ENCODE measurements at places on chromosomes 3 and 15. TPM values are rescaled to one million over a fixed set of nuclear protein-coding genes. Genes with fewer than 3 reads are reported as not detected.

Gene PP2D1
- total RNA-seq: not detected

Gene WDR76
- 1.6 TPM for total RNA-seq

Gene CELSR3
- total RNA-seq: 0.93 TPM

Gene LOXL1
- 13.8 TPM for total RNA-seq

Gene XIRP1
- total RNA-seq: not detected

Gene RAD51
- total RNA-seq: not detected

Gene ALDH1L1
- total RNA-seq: 2.1 TPM

Gene LDHAL6B
- total RNA-seq: not detected

Gene RPL15
- total RNA-seq: 2,409 TPM

DNA sequence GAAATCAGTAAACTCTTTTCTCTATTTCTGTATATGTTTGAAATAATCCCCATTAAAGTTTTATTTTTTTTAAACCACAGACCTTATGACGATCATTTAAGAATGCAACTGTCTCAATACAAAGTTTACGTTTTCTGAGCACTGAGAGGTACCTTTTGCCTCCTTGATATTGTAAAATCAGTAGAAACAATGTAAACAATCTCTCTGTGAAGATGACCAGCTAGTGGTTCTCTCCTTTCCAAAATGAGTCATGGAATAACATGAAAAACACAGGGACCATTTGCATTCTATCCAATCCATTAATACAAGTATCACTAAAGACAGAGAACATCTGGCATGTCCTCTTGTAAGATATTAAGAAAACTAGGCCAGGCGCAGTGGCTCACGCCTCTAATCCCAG lies 48.8 kb downstream of the RAD18 start:
- DNase-seq: no peak

GRCh38 chr3:10471054-10471688 lies 34.2 kb downstream of the ATP2B2 start:
- DNase-seq: no peak

- DNase-seq: no peak
Measured at GRCh38 chr15:26595611-26596010, 177.3 kb downstream of the GABRB3 start.

DNA sequence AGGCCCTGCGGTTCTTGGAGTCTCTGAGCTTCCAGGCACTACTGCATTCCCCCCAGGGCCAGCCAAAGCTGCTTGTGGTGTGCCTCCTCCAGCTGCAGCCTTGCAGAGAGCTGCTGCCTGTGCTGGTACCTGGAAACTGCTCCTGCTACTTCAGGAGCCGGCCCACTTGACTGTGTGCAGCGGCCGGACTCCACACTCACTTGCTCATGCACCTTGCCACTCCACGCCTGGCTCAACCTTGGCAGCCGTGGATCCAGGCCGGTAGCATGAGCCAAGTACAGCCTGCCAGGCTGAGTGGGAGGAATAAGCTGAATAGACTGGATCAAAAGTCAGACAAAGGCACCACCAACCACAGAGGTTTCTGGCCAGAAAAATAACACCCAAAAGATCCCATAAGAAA lies 169.7 kb downstream of the TJP1 start:
- peak; percentile 97 for DNase-seq

GRCh38 chr3:42934910-42935309 lies 29.0 kb downstream of the ZNF662 start:
- DNase-seq: no peak

DNA sequence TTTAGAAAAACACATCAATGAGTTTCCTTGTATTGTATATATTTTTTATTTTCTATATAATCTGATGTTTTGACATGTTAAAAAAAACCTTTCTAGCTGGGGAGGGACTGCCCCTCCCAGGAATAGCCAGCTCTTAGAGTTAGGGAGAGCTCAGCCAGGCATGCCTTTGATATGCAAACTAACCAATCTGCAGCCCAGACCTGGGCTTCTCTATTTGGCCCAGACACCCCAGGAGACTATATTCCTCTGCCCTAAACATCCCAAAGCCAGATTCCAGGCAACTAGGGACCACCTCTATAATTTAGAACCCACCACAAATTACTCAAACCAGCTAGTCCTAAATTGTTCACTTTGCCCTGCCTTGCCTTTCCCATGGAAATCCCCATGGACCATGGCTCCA lies 390.9 kb upstream of the ADAMTS9 start:
- no peak for DNase-seq

GRCh38 chr3:106765342-106765741 lies 611.9 kb upstream of the CCDC54 start:
- no peak for DNase-seq

GRCh38 chr3:150775001-150775599 lies 12.1 kb upstream of the SIAH2 start:
- DNase-seq: no peak

DNA sequence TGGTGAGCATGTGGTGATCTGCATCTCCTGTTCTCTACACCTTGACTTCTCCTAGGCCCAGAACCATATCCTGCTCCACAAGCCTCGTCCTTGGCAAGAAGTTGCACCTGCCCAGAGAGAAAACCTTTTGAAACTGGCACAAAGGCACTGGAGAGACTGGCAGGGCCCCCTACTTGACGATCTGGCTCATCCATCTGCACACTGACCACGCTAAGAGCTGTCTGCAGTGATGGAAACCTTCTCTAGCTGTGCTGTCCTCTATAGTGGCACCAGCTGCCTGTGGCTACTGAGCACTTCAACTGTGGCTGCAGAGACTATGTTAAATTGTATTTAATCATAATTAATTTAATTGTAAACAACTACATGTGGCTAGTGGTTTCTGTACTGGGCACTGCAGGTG lies 26.2 kb upstream of the SRP14 start:
- DNase-seq: no peak

DNA sequence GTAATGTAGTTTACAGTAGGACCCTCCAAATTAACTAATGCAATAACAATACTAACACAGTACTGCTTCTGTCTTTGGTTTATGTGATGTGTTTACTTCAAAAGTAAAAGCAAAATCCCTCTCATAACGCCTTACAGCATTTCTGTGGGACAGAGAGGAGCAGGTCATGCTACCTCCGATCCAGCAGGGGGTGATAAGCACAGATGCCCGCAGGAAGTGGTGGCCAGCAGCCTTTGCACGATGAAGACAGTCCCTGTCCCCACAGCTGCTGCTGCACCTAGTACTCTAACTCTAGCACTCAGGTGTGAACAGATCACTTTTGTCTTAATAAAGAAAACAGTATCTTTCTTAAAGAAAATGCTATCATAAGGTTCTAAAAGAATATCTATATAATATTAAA lies 38.3 kb downstream of the ANO10 start:
- no peak for DNase-seq

GRCh38 chr3:107727102-107727501 lies 204.3 kb downstream of the BBX start:
- DNase-seq: no peak

DNA sequence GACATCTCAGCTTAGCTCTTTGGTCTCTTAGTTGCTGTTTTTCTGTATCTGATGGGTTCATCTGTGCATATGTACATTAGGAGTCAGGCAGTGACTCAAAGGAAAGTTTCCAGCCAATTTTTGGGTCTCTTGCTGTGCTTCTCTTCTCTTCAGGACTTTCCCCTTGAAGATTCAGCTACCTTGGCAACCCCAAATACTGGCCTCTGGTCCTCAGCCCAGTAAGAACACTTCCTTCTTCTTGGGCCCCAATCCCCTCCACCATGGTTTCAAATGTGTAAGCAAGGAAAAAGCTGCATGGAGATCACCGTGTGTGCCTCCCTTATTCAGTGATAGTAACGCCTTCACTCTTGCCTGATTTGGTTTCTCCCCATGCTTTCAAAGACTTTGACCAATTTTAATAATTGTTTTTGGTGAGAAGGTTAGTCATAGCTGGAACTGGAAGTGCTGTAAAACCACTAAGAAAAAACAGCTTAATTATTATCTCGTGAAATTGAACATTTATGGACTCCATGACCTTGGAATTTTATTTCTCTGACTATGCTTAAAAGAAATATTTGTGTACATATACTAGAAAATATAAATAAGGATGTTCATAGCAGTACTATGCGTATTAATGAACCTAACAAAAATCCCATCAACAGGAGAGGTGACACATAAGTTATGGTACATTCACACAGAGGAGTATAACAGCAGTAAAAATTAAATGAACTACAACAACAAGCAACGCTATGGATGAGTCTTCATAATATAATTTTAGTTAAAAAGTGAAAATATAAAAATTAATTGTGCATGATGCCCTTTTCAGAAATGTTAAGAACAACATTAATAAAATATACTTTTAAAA lies 125.3 kb upstream of the BCL6 start:
- no peak for DNase-seq

GRCh38 chr15:48103647-48104046 lies 17.1 kb upstream of the SLC24A5 start:
- no peak for DNase-seq

DNA sequence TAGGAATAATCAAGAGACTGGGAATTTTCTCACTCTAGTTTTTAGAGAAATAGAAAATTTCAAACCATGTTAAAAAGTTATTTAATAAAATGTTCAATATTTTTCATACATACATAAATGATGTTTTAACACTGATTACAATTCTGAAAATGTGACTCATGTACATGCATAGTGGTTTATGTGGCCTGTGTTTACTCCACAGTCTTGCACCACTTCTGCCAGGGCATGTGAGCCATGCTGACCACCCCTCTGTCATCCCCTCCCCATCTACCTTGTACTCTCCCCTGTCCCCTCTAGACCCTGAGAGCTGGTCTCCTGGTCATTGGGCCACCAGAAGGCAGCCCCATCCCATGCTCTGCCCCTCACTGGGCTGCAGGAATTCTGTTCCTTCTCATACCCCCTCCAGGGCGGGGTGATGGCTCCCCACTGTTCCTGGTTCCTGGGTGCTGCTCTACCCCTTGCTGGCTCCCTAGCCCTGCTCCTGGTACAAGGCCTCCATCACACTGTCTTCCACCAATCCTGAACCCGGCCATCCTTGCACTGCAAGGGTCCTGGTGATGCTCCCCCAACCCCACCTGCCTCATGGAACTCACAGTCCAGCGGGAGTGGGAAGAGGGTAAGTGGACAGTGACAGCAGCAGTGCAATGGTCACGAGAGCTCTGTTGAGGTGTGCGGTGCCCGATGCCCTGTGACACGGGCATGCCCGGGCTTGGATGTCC lies 24.2 kb upstream of the SLC41A3 start:
- no peak for DNase-seq

DNA sequence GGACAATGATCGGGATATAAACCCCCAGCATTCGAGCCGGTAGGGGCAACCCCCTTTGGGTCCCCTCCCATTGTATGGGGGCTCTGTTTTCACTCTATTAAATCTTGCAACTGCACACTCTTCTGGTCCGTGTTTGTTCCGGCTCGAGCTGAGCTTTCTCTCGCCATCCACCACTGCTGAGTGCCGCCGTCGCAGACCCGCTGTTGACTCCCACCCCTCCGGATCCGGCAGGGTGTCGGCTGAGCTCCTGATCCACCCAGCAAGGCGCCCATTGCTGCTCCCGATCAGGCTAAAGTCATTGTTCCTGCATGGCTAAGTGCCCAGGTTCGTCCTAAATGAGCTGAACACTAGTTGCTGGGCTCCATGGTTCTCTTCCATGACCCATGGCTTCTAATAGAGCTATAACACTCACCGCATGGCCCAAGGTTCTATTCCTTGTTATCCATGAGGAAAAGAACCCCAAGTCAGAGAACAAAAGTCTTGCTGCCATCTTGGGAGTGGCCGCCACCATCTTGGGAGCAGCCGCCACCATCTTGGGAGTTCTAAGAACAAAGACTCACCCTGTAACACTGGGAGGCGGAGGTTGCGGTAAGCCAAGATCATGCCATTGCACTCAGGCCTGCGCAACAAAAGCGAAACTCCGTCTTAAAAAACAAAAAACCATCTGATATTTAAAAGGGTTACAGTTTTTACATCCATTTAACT lies 11.2 kb upstream of the EHHADH start:
- no peak for DNase-seq

DNA sequence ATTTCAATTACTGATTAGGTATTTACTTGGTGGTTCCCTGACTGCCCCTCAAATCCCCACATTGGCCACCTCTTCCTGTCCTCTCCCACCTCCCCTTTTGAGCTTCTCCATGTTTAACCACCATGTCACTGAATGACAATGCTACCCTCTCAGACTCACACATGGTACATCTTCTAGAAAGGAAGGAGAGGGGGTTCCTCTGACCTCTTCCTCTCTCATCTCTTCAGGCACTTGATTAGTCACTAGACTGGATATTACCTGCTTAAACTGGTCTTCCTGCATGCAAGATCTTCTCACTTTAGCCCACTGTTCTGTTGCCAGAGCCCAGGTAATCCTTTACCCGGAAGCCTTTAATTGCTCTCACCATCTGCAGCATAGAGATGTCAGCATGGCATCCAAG lies 64.9 kb downstream of the DIPK2A start:
- DNase-seq: no peak

DNA sequence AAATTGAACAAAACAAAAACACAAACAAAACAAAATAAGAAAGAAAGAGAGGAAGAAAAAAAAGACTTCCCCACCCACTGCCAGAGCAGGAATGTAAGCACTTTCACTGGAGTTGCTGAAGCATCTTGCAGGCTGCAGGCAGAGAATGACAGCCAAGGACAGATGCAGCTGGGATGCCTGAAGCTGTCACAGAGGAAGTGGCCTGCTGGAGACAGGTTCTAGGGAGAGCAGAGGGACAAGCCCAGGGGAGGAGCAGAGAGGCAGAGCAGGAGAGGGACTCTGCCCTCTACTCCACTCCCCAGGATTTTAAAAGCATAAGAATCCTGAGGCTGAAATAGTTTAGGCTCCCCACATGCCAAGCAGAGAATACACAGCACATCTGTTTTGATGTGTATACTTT lies 326.2 kb downstream of the TUSC7 start:
- no peak for DNase-seq

DNA sequence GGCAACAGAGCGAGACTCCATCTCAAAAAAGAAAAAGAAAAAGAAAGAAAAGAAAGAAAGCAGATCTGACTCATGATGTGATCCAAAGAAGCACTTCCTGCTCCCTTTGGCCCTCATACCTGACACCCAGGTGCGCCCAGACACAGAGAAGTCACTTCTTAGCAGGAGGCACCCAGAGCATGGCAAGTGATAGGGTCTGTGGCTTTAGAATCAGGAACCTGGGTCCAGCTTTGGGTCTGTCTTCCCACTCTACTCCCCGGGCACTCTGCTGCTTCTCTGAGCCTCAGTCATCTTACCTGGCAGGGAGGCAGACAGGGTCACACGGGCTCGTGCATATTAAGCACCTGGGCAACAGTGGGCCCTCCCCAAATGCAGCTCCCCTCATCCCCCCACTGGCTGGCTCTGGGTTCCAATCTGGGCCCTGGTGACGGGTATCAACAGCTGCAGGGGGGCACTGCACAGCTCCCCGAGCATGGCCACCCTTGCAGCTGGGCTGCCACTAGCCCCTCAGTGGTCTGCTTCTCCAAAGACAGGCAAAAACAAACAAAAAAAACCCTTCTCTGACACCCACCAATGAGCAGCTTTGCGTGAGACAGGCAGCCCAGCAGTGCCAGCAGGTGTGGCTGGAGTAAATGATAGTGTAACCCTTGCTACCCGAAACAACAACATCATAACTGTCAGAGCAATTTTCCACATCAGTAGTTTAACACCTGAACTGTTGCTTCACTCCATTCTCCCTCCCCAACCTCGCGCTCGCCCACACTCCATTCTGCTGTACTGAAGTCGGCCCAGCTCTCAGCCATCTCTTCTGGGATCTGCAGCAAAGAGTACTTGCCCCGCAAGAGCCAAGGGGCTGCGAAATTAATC lies 99.8 kb downstream of the MEGF11 start:
- no peak for DNase-seq

Data from thyroid gland (tissue), 4 donors.